ENCODE measurements at places on chromosomes 1 and 21. TPM values are rescaled to one million over a fixed set of nuclear protein-coding genes. Genes with fewer than 3 reads are reported as not detected.
A peak's percentile ranks its signal among the peaks of the same experiment; 100 is the strongest.

DNA sequence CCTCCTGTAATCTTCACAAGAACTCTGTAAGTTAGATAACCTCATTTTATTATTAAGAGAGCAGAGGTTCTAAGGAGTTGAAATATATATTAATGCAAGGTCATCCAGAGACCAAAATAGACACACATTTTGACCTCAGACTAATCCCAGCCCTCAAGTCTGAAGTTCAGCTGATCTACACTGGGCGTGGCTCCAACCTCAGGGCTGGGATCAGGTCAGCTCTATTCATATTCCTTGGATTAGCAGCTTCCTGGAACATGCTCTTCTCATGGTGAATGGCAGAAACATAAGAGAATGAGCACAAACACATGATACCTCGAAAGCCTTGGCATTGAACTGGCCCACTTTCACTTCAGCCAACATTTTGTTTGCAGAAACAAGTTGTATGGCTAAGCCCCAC lies 200.8 kb upstream of the ST6GALNAC5 start:
- H3K27ac ChIP-seq = no peak overlapping the region
- H3K27me3 ChIP-seq = no peaks in the 10 kb centered on the region
- no peaks in the 10 kb centered on the region for H3K4me1 ChIP-seq
- no peak for DNase-seq
- no peak overlapping the region for H3K4me3 ChIP-seq
- H3K36me3 ChIP-seq = no peaks in the 10 kb centered on the region

- H3K27ac ChIP-seq = peak overlapping the region; percentile 64
- H3K36me3 ChIP-seq = peaks cover 4% of the 10 kb centered on the region
- DNase-seq = no peak
- no peak overlapping the region for H3K4me3 ChIP-seq
- peaks cover 31% of the 10 kb centered on the region for H3K4me1 ChIP-seq
- no peaks in the 10 kb centered on the region for H3K27me3 ChIP-seq
These were observed 48.6 kb downstream of the BACH1 start for GRCh38 chr21:29347274-29347681.

DNA sequence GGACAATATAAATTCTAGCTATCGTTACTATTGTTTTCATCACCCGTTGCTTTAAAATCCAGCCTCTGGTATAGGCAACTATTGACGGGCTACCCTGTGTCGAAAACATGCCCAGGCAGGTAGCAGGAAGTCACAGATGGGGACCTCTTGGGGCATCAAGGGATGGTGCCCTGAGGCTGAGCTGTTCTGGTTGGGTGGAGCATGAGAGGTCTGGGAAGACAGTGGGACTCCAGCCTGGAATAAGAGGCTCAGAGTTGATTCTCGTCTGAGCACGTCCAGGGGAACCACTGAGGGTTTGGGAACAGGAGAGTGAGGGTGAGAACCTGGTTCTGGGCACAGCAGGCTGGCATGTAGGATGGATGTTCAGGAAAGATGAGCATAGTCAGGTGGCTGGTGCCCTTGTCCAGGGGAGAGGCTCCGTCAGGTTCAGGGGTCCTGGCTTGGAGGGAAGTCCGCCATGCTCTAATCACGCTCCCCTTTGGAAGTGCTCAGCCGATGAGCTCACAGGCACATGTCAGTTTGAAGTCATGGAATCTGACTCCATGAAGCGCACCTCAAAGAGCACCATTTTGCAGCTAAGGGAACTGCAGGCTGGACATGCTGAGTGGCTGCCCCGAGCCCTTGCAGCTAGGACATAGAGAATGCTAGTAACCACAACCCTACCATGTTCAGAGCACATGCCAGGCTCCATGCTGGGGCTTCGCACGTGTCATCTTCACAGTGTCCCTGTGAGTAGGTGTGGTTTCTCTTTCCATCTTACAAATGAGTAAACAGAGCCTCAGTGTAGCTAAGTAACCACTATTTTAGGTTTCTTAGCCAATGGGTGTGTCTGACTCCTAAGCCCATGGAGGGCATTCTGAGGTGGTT lies 21.0 kb downstream of the PCSK9 start:
- DNase-seq = peak; percentile 8
- no peak overlapping the region for H3K27ac ChIP-seq
- H3K4me3 ChIP-seq = no peak overlapping the region
- no peaks in the 10 kb centered on the region for H3K4me1 ChIP-seq

Gene HSF2BP
- total RNA-seq = 1.2 TPM

Gene MOB3C
- total RNA-seq = 12.1 TPM

Gene ASCL5
- total RNA-seq = under 0.01 TPM

Gene LPGAT1
- 39.3 TPM for total RNA-seq

Measured in fibroblast of lung (primary cell).